ENCODE measurements at places on chromosomes 5 and 9.

- no peak for DNase-seq
Observed at GRCh38 chr5:97063251-97063650, 79.2 kb downstream of the LIX1 start.

GRCh38 chr5:52468976-52469375 is 318.7 kb upstream of the ITGA1 start:
- no peak for DNase-seq

DNA sequence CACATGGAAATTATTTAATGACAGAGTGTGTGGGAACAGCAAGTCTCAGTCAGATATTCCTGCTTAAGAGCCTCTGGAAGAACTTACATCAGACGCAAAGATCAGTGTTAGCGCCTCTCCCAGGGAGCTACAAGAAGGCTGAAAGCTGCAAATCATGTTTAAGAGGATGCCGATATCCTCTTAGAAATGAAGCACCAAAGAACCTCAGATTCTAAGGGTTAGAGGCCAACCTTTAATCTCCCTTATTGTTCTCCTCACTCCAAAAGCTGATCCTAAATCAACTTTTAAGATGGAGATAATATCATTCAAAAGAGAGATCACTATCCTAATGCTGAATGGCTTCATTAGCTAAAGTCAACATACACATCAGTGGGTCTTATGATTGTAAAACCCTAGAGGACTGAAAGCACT is 160.6 kb downstream of the NFIB start:
- DNase-seq, result no peak

DNA sequence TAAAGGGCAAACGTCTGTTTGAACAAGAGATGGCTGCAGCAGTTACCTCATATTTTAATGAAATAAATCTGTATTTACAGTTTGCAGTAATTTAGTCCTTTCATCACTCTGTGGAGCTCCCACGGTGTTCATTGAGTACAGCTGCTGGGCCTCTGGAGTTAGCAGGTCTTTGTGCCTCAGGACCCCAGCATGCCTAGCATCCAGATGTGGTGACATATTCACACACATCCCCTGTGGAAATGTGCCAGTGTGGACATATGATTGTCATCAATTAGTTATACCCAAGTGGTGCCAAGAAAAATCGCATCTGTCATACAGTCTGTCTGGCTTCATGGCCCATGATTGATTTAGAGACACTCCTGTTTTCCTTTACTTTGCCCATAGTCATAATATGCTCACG is 77.3 kb downstream of the NNT start:
- no peak for DNase-seq

- DNase-seq, result no peak
Observed at GRCh38 chr9:30524311-30524710, 1860.1 kb upstream of the ACO1 start.

GRCh38 chr5:171535162-171535561 is 115.7 kb downstream of the FGF18 start:
- no peak for DNase-seq

DNA sequence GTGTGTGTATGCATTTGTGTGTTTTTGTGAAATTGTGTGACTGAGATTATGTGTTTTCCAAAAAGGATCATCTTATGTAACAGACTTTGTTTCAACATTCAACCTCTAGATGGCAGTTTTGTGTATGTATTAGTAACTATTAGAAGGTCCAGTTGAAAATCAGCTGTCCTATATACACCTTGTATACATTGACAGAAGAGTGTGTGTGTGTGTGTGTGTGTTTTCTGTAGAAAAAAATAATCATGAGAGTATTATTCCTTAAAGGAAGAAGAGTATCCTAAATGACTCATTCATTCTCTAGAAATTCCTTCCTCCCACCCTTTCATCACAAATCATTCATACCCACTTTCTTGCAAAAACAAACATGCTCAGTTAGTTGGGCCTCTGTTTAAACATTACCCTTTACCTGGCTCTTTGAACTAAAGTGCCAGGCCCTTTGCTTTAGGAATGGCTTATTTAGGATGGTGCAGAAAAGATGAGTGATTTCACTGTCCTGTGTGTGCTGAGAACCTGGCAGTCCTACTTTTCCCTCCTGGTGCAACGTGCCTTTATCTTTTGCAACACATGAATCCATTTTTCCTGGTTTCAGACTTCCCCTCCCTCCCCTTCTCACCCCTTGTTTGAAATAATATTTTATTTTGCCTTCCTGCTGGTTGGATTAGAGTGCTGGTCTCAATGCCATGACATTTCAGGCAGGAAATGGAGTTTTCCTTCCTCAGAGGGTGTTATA is 152.2 kb downstream of the ARHGAP26 start:
- no peak for DNase-seq

- peak; percentile 42 for DNase-seq
Observed at GRCh38 chr5:141878186-141878710, at the start of gene PCDH1. TSS of gene PCDH1 (minus strand) at chr5:141878410. CDS start at chr5:141878262, 148 bp downstream.

- no peak for DNase-seq
Observed at GRCh38 chr9:36056896-36057295, 20.2 kb downstream of the RECK start.

Measured in femur (tissue), 1 donor.